ENCODE measurements at places on chromosomes 6 and 20.
A peak's percentile ranks its signal among the peaks of the same experiment; 100 is the strongest.

DNA sequence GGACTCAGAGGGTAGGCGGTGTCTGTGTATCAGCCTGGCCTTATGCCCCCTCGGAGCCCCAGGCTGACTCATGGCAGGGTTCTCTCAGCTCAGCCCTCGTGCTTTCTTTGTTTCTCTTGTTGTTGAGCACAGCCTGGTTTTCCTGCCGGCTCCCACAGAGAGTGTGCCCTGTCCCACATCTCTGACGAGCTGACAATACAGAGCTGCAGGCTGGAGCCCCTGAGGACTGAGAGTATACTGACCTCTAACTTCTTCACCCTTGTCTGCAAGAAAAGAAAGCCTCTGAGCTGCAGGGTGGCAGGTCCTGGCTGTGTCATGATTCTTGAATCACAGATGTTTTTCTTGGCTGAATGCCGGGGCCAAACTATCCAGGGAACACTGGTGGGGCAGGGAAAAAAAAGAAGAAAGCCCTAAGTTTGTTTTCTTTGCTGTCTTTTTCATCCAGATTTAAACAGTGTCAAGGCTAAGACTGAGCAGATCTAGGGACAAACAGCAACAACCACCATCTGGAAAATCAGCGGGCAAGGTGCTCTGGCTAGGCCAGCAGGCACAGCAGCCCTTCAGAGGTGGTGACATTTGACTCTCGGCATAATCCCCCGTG is 63.3 kb upstream of the ZNF133 start:
- DNase-seq = no peak

- no peak for DNase-seq
Observed at GRCh38 chr20:60160451-60161145, 202.4 kb downstream of the CDH26 start.

DNA sequence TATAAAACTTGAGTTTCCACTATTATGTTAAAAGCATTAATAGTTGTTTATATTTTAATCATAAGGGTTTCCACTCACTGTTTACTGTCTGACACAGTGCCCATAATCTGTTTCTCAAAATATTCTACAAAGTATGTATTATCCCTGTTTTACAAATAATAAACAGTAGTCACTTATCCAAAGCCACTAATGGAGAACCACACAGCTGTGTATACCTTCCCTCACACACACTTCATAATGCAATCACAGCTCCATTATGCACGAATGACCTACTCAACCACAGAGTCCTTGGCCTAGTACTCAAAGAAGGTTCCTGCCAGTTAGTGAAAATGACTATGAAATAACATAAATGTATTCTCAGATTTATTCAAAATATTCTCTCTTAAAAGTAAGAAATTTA is 103.1 kb downstream of the EPB41L2 start:
- no peak for DNase-seq

GRCh38 chr6:112300896-112301295 is 46.2 kb upstream of the RFPL4B start:
- peak; percentile 52 for DNase-seq

GRCh38 chr20:19977373-19977770 is 39.8 kb upstream of the NAA20 start:
- DNase-seq = no peak

DNA sequence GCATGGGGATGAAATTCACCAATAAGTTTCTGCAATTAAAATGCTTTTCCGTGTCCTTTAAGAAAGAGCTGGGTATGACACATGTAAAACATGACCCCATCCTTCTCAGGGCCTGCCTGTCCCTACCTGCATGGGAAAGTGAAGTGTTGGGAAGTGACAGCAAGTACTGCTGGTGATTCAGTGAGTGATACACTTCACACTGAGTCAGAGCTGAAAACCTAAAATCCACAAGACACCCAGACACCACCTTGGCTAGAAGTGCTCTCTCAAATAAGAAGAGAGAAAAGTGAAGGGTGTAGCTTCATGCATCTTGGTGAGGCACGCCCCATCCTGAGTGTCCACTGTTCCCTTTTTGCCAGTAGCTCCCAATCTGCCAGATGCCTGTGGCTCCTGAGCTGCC is 3.3 kb downstream of the RAB22A start:
- DNase-seq = no peak

GRCh38 chr20:48771542-48771941 is 56.3 kb downstream of the PREX1 start:
- peak; percentile 17 for DNase-seq

DNA sequence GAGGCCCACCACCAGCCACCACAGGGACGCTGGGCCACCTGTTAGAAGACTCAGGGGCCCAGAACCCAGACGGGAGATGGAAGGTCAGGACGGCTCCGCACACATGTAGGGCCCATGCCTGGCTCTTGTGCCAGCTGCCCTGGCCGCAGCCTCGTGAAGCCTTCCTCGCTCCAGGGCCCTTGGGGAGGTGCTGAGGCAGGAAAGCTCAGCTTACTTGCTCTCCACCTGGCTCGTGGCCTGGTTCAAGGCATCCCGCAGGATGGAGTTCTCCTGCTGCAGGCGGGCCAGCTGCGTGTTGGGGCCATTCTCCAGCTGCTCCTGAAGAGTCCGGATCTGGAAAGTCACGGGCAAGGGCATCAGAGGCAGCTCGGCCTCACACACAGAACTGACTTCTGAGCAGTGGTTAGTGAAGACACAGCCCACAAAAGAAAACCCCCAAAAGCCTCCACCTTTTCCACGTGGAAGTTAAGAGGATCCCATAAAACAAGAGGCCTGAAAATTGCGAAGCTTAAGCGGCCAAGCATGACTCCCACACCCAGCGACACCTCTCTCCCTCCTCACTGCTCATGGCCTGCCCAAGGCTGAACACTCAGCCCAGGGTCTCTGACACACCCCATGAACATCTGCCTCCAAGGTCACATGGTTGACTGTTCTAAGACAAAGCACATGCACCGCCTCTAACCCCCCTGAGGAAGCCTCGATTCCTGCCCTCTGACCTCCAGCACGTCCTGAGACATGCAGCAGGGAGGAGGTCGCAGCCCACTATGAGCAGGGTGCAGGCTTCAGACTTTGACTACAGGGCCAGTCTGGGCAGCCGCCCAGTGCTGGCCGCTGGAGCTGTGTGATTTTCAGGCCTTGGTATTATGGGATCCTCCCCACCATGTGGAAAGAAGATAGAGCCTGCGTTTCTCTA is 46.5 kb downstream of the RRBP1 start:
- DNase-seq = no peak

DNA sequence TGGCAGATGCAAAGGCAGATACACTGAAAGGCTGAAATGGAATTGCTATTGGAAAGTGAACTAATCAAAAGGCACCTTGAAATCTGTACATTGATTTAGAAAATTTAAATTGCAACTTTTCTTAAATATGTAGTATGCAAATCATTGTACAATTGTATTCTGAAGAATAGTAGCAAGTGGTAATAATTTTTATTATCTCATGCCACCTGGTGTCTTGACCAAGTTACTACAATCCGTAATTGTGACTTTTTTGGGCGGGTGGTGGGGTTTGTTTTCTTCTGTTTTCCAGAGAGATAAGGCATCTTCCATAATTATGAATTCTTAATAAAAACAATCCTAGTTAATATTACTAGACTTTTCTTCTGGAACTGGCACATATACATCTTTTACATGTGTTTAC is 12.5 kb upstream of the BCKDHB start:
- DNase-seq = no peak

DNA sequence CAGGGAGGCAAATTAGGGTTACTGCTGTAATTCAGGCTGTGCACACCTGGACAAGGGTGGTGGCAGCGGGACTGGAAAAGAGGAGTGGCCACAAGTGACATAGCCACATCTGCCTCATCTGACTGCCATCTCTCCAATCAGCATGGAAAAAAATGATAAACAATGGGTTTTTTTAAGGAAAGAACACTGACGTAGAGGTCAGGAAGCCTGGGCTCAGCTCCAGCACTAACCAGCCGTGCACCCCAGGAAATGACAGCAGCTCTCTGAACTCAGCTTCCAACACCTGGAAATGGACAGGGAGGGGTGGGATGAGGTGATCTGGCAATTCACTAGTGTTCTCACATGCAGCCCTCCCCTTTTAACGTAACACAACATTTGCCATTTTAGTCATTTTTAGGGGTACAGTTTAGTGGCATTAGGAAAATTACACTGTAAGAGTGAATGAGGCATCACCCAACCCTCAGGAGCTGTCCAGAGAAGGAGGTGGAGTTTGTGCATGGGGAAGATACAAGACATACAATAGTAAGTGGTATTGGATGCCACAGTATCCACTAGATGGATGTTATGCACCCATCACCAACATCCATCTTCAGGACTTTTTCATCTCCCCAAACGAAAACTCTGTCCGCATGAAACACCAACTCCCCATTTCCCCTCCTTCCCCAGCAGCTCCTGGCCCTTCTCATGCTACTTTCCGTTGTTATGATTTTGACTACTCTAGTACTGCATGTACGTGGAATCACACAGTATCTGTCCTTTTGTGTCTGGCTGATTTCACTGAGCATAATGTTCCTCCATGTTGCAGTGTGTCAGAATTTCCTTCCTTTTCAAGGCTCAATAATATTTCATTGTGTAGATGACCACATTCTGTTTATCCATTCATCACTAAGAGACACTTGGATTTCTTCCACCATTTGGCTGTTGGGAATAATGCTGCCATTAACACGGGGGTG is 215.5 kb upstream of the ECI2 start:
- no peak for DNase-seq

GRCh38 chr6:129764761-129765407 is 54.9 kb upstream of the ARHGAP18 start:
- no peak for DNase-seq

- no peak for DNase-seq
Observed at GRCh38 chr6:88535306-88535705, 369.2 kb upstream of the CNR1 start.

- no peak for DNase-seq
Observed at GRCh38 chr6:164039954-164040375, 625.4 kb downstream of the QKI start.

DNA sequence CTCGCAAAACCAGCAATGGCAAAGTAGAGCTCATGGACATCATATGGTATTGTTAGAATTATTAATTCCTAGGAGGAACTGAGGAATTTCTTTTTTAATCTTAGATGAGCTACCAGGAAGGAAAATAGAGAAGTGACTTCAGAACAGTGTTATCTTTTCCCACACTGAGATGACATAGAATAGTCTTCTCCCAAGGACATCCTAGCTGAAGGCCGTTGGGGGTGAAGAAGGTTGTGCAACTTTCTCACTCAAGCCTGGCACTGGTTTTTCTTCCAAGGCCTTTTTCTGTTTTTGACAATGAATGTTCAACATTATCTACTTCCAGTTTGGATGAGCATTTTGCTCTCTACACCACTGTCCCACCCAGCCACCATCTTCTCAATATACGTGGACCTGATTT is 35.8 kb upstream of the MAS1 start:
- no peak for DNase-seq

DNA sequence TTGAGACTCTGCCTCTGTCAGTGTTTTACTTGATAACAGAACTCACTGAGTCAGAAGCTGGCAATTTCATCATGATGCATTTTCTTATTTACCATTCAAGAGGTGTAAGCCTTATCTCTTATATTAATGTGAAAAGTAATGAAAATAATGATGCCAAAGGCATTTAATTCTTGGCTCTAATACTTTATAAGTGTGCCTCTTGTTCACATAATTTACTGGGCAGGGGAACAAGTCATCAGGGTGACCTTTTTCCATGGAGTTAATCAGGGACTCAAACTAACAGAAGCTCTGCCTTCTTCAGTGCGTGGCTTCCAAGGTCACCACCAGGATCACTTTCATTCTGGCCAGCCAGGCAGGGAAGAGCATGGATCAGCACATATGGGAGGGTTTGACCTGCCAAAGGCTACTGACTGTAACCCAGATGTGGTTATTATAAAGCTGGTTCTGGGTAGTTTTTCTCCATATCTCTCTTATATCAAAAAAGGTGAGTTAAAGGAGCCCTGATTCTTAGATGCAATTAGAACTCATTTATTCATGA is 5.2 kb upstream of the PLCB1 start:
- no peak for DNase-seq

- DNase-seq = no peak
Observed at GRCh38 chr20:44057698-44058675, 129.0 kb downstream of the JPH2 start.

DNA sequence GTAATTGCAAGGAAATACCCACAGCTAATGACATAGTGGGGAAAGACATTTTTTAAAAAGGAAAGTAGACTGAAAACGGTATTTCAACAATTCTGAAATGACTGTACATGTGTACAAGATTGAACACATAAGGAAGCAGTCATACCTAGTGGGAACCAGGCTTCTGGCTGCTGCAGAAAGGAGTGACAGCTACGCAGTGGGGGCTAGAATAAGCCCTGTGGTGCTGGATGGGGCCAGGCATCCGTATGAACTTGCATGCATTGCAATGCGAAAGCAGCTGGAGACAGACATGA is 54.9 kb upstream of the GPR31 start:
- DNase-seq = no peak

GRCh38 chr6:45086360-45087084 is 241.6 kb upstream of the RUNX2 start:
- DNase-seq = no peak

GRCh38 chr6:37285861-37286311 is 27.9 kb upstream of the TMEM217 start:
- DNase-seq = no peak

DNA sequence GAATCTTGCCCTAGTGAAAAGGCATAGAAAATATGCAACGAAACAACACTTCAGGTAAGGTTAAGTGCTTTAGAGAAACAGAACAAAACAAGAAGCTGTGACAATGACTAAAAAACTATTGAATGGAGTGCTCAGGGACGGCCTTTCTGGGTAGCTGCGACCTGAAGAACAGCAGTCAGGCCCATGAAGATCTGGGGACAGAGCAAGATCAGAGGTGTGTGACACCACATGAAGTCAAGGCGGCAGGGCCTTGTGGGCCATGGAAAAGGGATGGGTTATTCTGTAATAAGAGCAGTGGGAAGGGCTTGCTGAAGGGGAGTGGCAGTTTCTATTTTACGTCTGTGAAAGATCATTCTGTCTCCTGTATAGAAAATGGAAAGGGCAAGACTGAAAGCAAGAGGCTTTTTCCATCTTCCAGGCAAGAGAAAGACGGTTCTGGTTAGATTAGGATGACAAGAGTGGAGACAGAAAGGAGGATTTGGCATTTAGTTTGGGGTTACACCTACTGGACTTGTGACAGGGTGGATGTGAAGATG is 5.1 kb downstream of the UBE2V1 start:
- no peak for DNase-seq

- no peak for DNase-seq
Observed at GRCh38 chr20:43528258-43528875, 20.9 kb downstream of the L3MBTL1 start.

DNA sequence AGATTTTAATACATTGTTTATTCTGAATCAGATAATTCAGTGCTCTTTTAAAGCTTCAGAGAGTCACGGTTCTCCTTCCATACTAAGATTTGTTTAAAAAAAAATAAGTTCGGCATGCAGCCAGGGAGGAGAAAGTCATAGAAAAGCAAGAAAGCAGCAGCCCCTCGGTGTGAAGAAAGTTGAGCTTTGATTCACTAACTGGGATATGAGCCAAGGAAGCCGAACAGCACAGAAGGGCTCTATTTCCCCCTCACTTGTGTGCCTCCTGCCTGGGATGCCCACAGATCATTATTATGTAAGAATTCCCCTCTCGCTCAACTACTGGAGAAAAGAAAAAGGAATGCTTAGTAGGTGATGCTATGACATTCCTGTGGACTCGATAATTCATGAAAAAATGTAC is 69.3 kb upstream of the SYNJ2 start:
- no peak for DNase-seq
